ENCODE measurements at places on chromosomes 16 and 17.
A peak's percentile ranks its signal among the peaks of the same experiment; 100 is the strongest.

DNA sequence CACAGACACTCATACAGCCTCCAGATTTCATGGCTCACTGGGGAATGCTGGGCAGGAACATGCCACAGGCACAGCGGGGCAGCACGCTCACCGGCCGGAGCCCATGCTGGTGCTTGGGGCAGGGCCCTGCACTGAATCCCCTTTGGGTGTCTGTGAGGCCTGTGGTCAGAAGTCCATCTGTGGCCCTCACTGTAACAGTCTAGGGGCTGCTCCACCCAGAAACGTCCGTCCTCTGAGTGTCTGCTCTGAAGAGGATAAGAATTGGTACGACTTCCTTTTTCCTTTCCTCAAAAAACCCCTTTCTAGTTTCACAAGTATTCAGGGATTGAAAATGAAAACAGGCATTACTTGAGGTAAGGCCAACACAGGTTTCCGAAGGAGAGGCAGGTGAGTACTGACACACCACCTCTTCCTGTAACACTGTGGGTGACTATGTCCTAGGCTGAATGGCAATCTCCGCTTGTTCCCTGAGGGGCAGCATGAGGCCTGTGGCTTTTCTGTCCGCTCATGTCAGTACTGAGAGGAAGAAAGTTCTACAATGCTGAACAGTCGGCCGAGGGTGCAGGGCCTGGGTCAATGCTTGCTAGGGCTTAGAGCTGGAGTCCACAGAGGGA, 42.5 kb downstream of the TMEM11 start:
- DNase-seq: peak; percentile 69

GRCh38 chr16:82050909-82051357, 15.9 kb downstream of the HSD17B2 start:
- no peak for DNase-seq

GRCh38 chr16:85588562-85589503, 24.3 kb upstream of the GSE1 start:
- DNase-seq: no peak

DNA sequence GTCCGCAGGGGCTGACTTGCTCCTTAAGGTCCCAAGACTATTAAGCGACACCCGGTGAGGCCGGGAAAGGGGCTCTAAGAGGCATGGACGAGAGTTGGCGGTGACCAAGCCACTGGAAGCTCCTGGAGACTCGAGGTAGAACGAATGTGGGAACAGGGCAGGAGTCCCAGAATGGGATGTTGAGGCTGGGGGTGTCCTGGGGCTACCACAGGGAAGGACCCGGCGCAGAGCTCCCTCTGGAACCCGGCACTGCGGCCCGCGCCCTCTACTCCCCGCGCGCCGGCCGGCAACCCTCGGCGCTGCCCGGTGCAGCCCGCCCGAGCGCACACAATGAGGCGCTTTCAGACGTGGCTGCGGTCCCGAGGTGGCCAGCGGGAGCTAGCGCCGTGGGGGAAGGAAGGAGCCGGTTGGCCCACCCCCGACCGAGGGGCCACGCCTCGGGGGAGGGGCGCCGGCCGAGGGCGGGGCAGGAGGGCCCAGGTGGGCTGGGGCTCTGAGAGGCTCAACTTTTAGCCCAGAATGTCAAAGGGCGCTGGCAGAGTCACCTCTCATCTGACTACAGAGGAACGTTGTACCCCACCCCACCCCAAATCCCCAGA, at the start of gene CHST6:
Gene CHST6 (minus strand): TSS at position 366 of the 599 bp plus-strand sequence. CDS start 15,613 bp downstream, outside the sequence.
- peak; percentile 86 for DNase-seq

DNA sequence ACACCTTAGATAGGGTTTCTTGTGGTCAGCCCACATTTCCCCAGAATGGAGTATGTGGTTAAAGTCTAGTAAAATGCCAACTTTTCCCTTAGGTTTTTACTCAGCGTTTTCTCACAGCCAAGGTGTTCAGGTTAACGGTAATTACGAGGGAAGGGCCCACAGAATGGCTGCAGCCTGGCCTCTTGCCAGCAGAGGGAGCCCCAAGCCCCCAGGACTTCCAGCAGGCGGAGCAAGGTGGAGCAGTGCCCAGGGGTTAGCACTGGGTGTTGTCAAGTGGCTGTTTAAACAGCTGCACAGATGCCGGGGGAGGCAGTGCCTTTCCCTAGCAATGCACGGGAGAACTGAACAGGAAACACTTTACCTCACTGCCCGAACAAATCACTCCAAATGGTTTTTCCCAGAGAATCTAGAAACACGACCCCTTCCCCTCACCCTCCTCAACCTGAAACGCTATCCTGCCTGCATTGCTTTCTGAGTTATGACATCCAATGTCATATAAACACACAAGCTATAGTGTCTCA, 6.6 kb downstream of the PHB1 start:
- peak; percentile 83 for DNase-seq

GRCh38 chr16:82801361-82801760, 174.6 kb downstream of the CDH13 start:
- no peak for DNase-seq

DNA sequence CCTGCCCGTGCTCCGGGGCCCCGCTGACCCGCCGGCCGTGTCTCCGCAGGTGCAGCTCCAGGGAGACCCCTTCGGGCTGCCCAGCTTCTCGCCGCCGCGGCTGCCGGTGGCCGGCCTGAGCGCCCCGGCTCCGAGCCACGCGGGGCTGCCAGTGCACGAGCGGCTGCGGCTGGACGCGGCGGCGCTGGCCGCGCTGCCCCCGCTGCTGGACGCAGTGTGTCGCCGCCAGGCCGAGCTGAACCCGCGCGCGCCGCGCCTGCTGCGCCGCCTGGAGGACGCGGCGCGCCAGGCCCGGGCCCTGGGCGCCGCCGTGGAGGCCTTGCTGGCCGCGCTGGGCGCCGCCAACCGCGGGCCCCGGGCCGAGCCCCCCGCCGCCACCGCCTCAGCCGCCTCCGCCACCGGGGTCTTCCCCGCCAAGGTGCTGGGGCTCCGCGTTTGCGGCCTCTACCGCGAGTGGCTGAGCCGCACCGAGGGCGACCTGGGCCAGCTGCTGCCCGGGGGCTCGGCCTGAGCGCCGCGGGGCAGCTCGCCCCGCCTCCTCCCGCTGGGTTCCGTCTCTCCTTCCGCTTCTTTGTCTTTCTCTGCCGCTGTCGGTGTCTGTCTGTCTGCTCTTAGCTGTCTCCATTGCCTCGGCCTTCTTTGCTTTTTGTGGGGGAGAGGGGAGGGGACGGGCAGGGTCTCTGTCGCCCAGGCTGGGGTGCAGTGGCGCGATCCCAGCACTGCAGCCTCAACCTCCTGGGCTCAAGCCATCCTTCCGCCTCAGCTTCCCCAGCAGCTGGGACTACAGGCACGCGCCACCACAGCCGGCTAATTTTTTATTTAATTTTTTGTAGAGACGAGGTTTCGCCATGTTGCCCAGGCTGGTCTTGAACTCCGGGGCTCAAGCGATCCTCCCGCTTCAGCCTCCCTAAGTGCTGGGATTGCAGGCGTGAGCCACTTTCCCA, 5.9 kb downstream of the CTF1 start:
- peak; percentile 93 for DNase-seq
